ENCODE measurements at places on chromosomes 2 and 18.

GRCh38 chr2:135925571-135925970, 49.3 kb upstream of the MCM6 start:
- no peak for DNase-seq

GRCh38 chr2:12723736-12724463, 7.2 kb downstream of the TRIB2 start:
- no peak for DNase-seq

- no peak for DNase-seq
Measured at GRCh38 chr2:52396836-52397235, 1364.9 kb upstream of the NRXN1 start.

GRCh38 chr2:20822535-20823490, at the start of gene LDAH:
Gene LDAH, minus strand, starts transcription at chr2:20823101. Its CDS starts 21,638 bp downstream, at chr2:20801463.
- DNase-seq = peak; percentile 52

- DNase-seq = no peak
Measured at GRCh38 chr2:73995810-73996209, 11.1 kb downstream of the TET3 start.

GRCh38 chr18:8517276-8517675, 92.0 kb upstream of the RAB12 start:
- no peak for DNase-seq

DNA sequence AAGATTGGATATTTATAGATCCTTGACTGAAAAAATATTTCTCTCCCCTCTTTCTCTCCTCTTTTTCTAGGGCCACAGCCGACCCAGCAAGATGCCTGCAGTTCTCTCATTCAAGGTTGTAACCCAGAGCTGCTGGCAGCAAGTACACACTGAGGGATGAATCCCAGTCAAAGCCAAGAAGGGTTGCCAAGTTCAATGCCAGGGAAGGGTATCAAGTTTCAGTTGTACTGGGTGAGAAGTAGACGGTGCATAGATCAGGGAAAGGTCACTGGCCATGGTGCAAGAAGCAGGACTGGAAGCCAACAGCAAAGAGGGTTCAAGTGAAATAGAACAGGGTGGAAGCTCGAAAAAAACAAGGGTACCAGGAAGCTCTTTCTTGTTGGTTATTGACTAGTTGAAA, 170.2 kb downstream of the NRP2 start:
- DNase-seq = no peak

- no peak for DNase-seq
Measured at GRCh38 chr2:27243391-27244130, 19.3 kb downstream of the SLC30A3 start.

- DNase-seq = no peak
Measured at GRCh38 chr18:73981796-73982195, 165.8 kb downstream of the FBXO15 start.

GRCh38 chr2:2166881-2167280, 164.2 kb downstream of the MYT1L start:
- DNase-seq = no peak

DNA sequence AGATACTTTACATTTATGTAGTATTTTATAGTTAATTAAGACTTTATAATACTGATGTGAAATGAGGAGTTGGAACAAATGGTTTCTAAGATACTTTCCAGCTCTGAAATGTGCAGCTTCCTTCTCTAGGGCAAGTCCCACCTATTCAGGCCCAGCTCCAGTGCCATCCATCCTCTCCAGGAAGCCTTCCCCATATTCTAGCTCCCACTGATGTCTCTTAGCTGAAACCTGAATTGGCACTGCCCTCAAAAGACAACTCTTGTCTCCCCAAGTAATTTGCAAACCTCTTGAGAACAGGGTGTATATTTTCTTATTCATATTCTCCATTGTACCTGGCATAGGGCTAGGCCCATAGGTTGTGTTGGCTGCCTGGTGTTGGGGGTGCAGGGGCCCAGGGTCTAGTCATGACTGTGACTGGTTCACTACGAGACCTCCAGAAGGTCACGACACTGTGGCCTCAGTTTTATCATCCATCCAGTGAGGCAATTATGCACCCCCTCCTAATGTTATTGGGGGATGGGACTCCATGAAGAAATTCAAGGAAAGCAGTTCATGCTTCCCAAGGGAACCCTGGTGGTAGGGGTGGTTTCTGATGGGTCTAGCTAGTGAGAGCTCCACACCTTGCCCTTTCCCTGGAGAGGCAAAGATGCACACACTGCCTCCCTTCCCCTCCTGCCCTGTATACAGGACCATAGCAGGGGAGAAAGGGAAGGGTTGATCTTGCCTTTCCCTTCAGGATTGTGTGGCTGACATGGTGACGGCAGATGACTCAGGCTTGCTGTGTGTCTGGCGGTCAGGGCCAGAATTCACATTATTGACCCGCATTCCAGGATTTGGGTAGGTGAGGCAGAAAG, 2.8 kb downstream of the WDR54 start:
- DNase-seq = no peak

GRCh38 chr2:62114564-62114963, 81.4 kb upstream of the B3GNT2 start:
- no peak for DNase-seq

- no peak for DNase-seq
Measured at GRCh38 chr18:74370115-74370514, 54.5 kb downstream of the C18orf63 start.

- no peak for DNase-seq
Measured at GRCh38 chr18:44098551-44099098, 582.1 kb upstream of the SETBP1 start.

Data from NCI-H1417 treated with DMSO at 0.1 percent for 48 hours (cell line).